Panc1 (cell line): ENCODE measurements at places on chromosomes 6 and 20. TPM values are rescaled to one million over a fixed set of nuclear protein-coding genes. Genes with fewer than 3 reads are reported as not detected.

Gene DPPA5
- not detected for total RNA-seq

Gene OR2B6
- total RNA-seq: 0.26 TPM

Gene ECT2L
- not detected for total RNA-seq

Gene SLC22A7
- not detected for total RNA-seq

Gene GGTLC1
- 0.18 TPM for total RNA-seq

Gene FAM217A
- total RNA-seq: not detected

Gene OPN5
- total RNA-seq: not detected

Gene CDYL
- 61.4 TPM for total RNA-seq

Gene ID4
- total RNA-seq: 0.10 TPM

Gene PACSIN1
- 0.18 TPM for total RNA-seq

Gene IL17F
- total RNA-seq: not detected

Gene CRIP3
- total RNA-seq: 0.64 TPM

Gene EYS
- not detected for total RNA-seq

Gene SCGN
- not detected for total RNA-seq

Gene PLCB1
- total RNA-seq: 0.59 TPM

Gene PTCRA
- not detected for total RNA-seq

Gene AAR2
- 26.1 TPM for total RNA-seq

Gene CYP39A1
- total RNA-seq: 0.72 TPM

Gene TSBP1
- not detected for total RNA-seq

Gene TRMT11
- total RNA-seq: 34.3 TPM

Gene GPSM3
- total RNA-seq: 2.0 TPM

Gene CALHM5
- not detected for total RNA-seq

Gene YIPF3
- total RNA-seq: 81.8 TPM

Gene TRIM15
- total RNA-seq: 0.13 TPM

Gene CCM2L
- 45.4 TPM for total RNA-seq

Gene NMBR
- not detected for total RNA-seq

Gene EDN3
- not detected for total RNA-seq

Gene FGD2
- 0.10 TPM for total RNA-seq

Gene SLA2
- 0.13 TPM for total RNA-seq

Gene TULP1
- not detected for total RNA-seq

Gene SLC35D3
- total RNA-seq: not detected

Gene MAP3K7
- total RNA-seq: 33.1 TPM

Gene MEP1A
- total RNA-seq: not detected

Gene DST
- total RNA-seq: 230 TPM

Gene PI16
- not detected for total RNA-seq

Gene SEL1L2
- not detected for total RNA-seq

Gene NRSN1
- not detected for total RNA-seq

Gene GSTA2
- not detected for total RNA-seq

Gene PROKR2
- total RNA-seq: not detected

Gene FNDC11
- 1.3 TPM for total RNA-seq

Gene LY6G6C
- total RNA-seq: 0.23 TPM

Gene SLC35F1
- total RNA-seq: not detected

Gene BEND6
- 8.0 TPM for total RNA-seq

Gene AIF1
- total RNA-seq: 0.44 TPM

Gene SPTLC3
- total RNA-seq: 0.03 TPM

Gene TAGAP
- 0.13 TPM for total RNA-seq

Gene PLA2G7
- 0.41 TPM for total RNA-seq

Gene RAB44
- not detected for total RNA-seq

Gene FOXA2
- 28.0 TPM for total RNA-seq

Gene DDX27
- 63.4 TPM for total RNA-seq

Gene KIF16B
- 16.6 TPM for total RNA-seq

Gene SNAP91
- 0.95 TPM for total RNA-seq

Gene ZC2HC1B
- total RNA-seq: not detected

Gene LRRC1
- 13.8 TPM for total RNA-seq
